ENCODE measurements at places on chromosomes 1 and 21.

DNA sequence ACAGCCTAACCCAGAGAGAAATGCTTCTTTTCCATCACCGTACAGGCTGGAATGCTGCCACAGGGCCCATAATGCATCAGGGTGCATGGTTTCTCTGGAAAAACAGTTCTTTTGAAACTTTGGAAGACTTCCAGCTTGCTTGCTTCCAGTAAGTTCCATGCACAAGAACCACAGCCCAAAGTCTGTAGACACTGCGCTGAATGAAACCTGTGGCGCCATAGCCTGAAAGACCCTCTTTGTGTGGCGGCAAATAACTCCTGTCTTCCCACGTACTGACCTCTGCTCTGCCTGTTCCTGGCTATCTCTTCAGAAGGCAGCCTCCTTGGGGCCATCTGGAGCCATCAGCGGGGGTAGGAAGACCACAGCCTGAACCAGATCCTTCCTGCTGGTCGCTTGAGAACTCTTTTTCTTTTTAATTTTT lies 15.1 kb downstream of the MIIP start:
- DNase-seq: no peak

DNA sequence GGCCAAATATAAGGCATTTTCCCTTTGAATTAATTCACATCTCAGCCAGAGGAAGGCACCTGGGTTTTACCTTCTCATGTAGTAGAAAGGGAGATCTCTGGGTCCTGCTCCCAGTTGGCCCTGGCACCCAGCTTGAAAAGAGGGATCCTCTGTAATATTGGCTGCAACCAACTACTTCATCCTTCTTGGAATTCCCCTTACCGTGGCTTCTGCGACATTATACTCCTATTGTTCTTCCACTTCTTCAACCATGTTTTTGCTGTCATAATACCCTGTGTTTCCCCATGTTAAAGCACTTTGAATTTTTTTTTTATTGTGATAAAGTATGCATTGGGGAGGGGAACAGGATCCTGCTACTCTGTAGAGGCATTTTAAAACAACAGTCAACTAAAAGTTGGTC lies 26.8 kb downstream of the RNF220 start:
- no peak for DNase-seq

DNA sequence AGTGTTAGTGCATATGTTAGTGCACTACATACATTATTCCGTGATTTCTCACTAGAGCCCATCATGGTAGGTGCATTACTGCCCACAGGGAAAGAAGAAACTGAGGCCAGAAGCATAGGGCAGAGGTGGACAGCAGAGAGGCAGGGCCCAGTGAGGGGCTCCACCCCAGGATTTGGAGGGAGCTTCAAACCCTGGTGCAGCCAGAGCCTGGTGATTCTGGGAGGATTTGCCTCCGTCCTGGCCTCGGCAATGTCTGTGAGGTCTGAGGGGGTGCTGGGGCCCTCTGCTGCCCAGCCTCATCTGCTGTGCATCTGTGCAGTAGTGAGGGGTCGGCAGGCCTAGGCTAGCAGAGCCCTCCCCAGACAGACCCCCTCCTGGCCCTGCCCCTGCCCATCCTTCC lies 22.8 kb downstream of the PPFIA4 start:
- no peak for DNase-seq

DNA sequence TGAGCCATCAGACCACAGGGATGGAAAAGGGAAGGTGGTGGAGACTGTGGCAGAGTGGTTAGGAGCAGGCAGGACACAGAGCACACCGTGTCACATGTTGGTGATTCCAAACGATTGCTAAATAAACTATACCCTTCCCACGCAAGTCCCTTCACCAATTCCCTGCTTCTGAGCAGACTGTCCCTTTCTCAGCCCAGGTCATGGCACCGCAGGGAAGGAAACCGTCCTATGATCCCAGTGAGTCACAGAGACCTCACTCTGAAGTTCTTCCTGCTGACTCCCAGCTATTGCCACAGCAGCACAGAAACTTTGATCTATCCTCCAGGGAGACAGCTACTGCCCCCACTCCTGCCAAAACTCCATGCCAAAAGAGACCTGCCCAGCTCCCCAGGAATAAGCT lies 19.2 kb downstream of the RIMS3 start:
- no peak for DNase-seq

GRCh38 chr1:156124557-156125483 lies 10.3 kb downstream of the LMNA start:
- no peak for DNase-seq

DNA sequence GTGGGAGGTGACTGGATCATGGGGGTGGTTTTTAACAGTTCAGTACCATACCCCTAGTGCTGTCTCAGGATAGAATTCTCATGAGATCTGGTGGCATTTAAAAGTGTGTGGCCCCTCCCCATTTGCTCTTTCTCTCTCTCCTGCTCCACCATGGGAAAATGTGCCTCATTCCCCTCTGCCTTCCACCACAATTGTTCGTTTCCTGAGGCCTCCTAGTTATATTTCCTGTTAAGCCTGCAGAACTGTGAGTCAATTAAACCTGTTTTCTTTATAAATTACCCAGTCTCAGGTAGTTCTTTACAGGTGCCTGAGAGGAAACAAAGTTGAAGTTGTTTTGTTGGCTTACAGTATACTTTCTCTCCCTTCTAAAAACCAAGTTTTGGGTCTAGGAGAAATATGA lies 23.1 kb upstream of the SLC22A15 start:
- no peak for DNase-seq

DNA sequence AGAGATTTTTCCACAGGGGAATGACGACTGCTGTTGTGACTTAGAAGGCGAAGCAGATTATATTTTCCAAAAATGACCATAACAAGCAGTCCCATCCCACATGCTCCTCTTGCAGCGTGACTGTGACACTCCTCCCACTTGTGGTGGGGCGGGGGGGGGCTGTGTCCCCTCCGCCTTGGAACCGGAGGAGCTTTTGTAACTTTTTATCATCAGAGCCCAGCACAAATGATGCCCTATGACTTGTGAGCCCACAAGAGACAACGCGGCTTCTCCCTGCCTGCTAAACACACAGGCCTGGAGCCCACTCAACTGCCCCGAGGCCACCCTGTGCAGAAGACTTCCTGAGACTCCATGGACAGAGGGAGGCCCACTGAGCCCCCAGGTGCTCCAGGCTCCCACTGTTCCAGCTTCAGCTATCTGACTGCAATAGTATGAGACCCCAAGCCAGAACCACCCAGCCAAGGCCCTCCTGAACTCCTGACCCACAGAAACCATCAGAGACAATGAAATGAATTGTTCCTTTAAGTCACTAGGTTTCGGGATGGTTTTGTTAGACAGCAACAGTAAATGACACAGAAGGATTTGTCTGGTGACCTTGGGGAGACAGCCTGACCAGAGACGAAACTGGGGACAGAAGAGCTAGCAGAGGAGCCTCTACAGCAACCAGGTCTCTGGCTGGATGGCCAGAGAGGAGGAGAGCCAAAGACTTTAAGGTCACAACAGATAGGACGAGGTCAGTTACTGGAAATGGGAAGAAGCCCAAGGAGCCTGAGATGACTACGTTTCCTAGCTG lies 58.8 kb downstream of the CAPZB start:
- DNase-seq: no peak

GRCh38 chr1:23168079-23168444 lies 594 bp downstream of the LUZP1 start:
- no peak for DNase-seq

DNA sequence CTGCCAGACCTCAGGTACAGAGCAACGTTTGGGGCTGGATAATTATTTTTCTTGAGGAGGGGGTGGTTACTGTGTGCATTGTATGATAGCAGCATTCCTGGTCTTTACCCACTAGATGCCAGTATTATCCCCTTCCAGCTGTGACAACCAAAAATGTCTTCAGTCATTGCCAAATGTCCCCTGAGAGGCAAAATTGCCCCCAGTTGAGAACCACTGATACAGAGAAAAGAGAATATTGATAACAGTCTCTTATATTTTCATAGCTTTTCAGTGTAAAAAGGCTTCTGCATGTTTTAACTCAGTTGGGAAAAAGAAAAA lies 51.8 kb upstream of the SYT14 start:
- DNase-seq: no peak

DNA sequence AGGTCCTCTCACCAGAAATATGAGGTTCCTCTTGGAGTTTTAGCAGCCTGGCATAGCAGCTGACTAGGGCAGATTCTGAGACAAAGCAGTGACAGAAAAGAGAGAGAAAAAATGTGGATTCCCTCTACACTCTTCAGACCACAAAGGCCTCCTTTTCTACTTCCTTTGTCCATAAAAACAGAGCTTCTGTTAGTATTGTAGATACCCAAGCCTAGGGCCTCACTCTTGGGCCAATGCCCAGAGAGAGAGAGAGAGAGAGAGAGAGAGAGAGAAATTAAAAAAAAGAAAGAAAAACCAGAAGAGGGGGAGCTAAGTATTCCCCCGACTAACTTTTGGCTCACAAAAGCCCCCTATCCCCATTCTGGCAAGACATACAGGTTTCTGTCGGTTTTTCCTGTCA lies 2.4 kb upstream of the ZRANB2 start:
- no peak for DNase-seq

GRCh38 chr1:207020709-207021107 lies 11.8 kb downstream of the C1orf116 start:
- DNase-seq: no peak

GRCh38 chr1:230771773-230772354 lies 24.7 kb downstream of the CAPN9 start:
- no peak for DNase-seq

Measured in NCI-H1417 treated with DMSO at 0.1 percent for 48 hours (cell line).